ENCODE measurements at places on chromosomes 7 and 10. TPM values are rescaled to one million over a fixed set of nuclear protein-coding genes. Genes with fewer than 3 reads are reported as not detected.

The C7orf57 gene
- total RNA-seq = 0.24 TPM

The FXYD4 gene
- not detected for total RNA-seq

The DPYSL4 gene
- 19.1 TPM for total RNA-seq

The PODXL gene
- total RNA-seq = 62.1 TPM

The C10orf95 gene
- 0.09 TPM for total RNA-seq

The OLAH gene
- 0.05 TPM for total RNA-seq

The MYL7 gene
- not detected for total RNA-seq

The GHRHR gene
- total RNA-seq = 0.29 TPM

The PLAC9 gene
- 0.46 TPM for total RNA-seq

The PNLIPRP3 gene
- not detected for total RNA-seq

The CALD1 gene
- total RNA-seq = 87.3 TPM

The FRAT1 gene
- total RNA-seq = 2.2 TPM

The SORBS1 gene
- total RNA-seq = 0.69 TPM

The LMOD2 gene
- not detected for total RNA-seq

The ZCCHC24 gene
- total RNA-seq = 4.9 TPM

The TWIST1 gene
- 3.2 TPM for total RNA-seq

The THSD7A gene
- total RNA-seq = 1.3 TPM

The TCAF2 gene
- total RNA-seq = 0.36 TPM

All from A549 treated with RU486 at 1 μM for 4 hours (cell line).